ENCODE measurements at places on chromosomes 6 and 20. TPM values are rescaled to one million over a fixed set of nuclear protein-coding genes. Genes with fewer than 3 reads are reported as not detected.

DNA sequence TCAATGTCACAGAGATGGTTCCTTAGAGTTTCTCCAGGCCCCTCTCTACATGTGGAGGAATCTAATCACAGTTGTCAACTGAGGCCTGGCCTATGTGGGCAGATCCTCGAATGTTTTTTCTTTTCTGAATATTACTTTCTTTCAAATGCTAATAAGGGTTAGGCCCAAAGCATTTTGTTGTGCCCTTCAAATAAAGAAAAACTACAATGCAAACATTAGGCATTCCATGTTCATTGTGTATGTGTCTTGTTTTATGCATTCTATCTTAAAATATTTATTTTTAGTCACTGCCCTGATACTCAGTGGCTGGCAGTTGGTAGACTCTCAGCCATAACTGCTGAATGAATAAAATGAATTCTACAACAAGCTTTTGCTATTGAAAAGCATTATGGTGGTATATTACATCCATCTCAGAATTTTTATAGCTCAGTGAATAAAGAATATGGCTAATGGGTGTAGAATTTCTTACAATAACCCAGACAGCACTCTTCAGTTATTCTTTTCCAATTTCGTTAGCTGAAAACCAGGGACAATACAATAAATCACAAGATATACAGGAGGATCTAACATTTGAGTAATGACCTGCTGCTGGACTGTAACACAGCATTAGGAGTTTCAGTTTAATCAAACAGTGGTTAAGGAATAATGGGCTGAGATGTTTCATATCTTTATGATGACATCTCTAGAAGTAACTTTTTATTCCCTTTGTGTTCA lies 28.3 kb downstream of the RGS17 start:
- DNase-seq: no peak

Gene PCSK2
- total RNA-seq: not detected

Gene PGBD1
- total RNA-seq: 5.2 TPM

Gene RAD21L1
- total RNA-seq: not detected

GRCh38 chr20:24738981-24739633 lies 210.0 kb upstream of the CST7 start:
- no peak for DNase-seq

- no peak for DNase-seq
Observed at GRCh38 chr6:100721256-100721655, 159.9 kb downstream of the ASCC3 start.

Gene PKHD1
- total RNA-seq: not detected

- no peak for DNase-seq
Observed at GRCh38 chr6:105793130-105793529, 293.0 kb upstream of the PRDM1 start.

Gene TSHZ2
- total RNA-seq: 0.77 TPM

GRCh38 chr20:46670585-46671584 lies 18.4 kb downstream of the TP53RK start:
- DNase-seq: no peak

Gene MMP24
- total RNA-seq: 0.13 TPM

- DNase-seq: no peak
Observed at GRCh38 chr20:36499723-36500501, 41.4 kb upstream of the MYL9 start.

DNA sequence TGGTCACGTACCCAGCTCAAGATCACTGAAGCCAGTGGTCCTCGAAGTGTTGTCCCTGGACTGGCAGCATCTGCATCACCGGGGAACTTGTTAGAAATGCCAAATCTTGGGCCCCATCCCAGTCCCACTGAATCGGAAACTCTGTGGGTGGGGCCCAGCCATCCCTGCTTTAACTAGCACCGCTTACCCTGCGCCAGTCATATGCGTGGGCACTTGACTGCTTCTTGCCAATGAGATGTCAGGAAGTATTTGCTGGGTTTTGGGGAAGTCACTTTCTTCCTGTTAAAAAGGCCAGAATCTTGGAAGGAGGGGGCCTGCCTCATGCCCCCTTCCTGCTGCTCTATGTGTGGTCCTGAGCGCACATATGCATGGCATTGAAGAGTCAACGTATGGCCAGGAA lies 11.7 kb upstream of the SULF2 start:
- DNase-seq: no peak

- DNase-seq: no peak
Observed at GRCh38 chr20:50100552-50100951, 12.4 kb downstream of the UBE2V1 start.

Gene CRISP2
- not detected for total RNA-seq

Gene OR2H1
- under 0.01 TPM for total RNA-seq

- no peak for DNase-seq
Observed at GRCh38 chr6:14750059-14750661, 495.7 kb upstream of the JARID2 start.

Gene SLC32A1
- total RNA-seq: not detected

GRCh38 chr20:24769878-24770627 lies 179.0 kb upstream of the CST7 start:
- DNase-seq: no peak

DNA sequence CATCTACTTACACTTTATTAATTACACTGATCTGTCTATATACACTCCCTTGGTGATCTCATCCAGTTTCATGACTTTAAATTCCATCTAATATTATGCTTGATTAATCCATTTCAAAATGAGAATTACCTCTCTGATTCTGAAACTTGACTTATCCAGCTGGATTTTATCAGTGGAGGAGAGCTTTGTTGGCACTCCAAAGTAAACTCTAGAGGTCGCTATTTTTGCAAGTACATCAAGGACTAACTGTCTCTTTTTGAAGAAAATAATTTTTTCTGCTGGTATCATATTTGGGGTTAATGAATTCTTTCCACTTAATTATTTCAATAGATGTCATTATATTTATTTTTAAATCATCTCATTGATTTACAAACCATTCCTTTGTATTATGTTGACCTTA lies 630.3 kb upstream of the MAN1A1 start:
- no peak for DNase-seq

DNA sequence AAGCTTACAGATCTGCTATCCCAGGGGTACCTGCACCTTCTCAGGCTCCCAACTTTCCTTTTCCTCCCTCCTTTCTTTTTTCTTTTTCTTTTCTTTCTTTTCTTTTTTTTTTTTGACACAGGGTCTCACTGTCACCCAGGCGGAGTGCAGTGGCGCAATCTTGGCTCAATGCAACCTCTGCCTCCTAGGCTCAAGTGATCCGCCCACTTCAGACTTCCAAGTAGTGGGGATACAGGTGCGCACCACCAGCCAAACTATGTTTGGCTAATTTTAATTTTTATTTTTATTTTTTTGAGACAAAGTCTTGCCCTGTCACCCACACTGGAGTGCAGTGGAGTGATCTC lies 36.0 kb downstream of the PIM1 start:
- DNase-seq: no peak

Gene TDRD6
- under 0.01 TPM for total RNA-seq

Gene PRND
- 1.9 TPM for total RNA-seq

DNA sequence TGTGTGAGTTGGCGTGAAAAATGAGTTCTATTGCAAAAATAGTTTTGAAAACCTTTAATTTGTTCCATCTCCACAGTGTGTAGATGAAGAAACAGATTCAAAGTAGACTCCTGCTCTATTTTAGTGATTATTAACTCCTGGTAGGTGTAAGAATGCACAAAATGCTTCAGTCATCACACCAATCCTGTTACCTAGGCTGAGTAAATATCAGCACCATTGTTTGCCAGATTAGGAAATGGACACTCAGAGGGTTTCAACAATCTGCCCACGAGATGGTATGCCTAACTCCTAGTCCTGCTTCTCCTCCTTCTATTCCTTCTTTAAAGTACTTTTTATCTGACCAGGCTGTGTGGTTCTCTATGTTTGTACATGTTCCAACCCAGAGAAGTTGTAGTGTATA lies 108.9 kb upstream of the AHI1 start:
- peak; percentile 5 for DNase-seq

Gene ADAM33
- under 0.01 TPM for total RNA-seq

DNA sequence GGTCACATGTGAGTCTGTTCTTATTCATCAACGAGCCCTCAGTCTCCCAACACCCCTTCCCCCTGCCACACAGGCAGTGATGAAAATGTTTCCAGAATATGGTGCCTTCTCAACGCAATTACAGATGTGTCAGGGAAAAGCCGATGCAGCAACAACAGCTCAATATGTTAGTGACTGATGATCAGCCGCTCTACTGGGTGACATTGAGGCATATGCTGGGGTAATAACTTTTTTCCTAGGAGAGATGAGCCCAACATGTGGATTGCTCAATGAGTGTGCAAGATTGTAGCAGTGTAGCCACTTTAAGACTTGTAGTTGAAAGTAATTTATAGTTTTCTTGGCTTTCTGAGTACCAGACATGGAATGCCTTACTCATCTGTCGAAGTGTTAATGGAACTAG lies 49.4 kb downstream of the DTD1 start:
- DNase-seq: no peak

Gene TPX2
- 12.9 TPM for total RNA-seq

DNA sequence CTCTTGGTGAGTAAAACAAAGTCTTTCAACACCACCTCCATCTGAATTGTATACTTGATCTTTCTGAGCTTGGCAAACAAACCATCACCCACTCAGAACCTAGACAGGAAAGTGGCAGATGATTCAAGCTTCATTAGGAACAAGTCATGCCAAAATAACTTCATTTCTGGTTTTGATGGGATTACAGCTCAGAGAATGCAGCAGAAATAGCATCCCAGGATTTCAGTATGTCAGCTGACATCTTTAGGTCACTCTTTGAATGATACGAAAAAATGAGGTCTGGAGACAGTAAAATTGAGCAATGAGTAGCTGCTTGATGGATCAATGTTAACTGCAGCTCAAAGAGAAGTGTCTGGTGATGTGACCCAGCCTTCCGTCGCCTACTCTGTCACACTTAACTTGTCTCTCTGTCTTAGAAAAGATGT lies 92.4 kb downstream of the GJA10 start:
- DNase-seq: no peak

Gene SMPDL3A
- total RNA-seq: 5.3 TPM

GRCh38 chr6:97032955-97033354 lies 108.4 kb downstream of the KLHL32 start:
- DNase-seq: no peak

Gene PI3
- total RNA-seq: not detected

- DNase-seq: no peak
Observed at GRCh38 chr20:37552415-37552814, 24.7 kb upstream of the BLCAP start.

Gene HS3ST5
- total RNA-seq: not detected

DNA sequence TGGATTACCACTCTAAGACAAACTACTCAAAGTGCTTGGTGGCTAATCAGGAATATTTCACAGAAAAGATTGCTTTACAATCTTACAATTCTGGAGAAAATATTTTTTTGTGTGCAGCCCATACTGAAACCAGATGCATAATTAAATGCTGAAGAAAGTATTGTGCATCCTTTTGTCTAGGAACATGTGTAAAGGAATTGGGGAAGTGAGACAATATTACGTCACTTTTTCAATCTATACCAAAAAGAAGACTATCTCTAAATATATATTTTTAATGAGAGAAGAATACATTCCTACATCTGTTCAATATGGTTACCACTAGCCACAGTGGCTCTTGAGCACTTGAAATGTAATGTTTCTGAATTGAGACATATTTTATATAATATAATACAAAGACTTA lies 992.5 kb upstream of the ADGRB3 start:
- DNase-seq: no peak

DNA sequence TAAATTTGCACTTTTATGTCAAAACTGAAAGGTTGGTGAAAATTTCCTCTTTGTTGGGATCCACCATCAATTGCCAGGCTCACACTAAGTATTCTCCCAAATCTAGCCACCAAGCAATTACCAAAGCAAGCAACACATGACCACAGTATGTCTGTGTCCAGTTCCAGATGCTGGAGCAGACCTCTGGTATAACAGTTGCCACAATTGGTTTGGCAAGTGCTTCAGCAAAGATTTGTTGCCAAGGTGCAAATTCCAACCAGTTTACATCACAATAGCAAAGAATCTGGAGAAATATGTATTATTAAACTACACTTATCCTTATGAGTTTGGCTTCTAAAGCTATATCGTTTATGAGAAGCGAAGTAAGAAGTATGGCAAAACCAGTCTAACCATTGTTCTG lies 6.4 kb downstream of the GTF2H5 start:
- peak; percentile 55 for DNase-seq

Gene TFAP2A
- total RNA-seq: not detected

Measured in dermis microvascular lymphatic vessel endothelial cell (primary cell).